ENCODE measurements at places on chromosomes 5 and 9.

DNA sequence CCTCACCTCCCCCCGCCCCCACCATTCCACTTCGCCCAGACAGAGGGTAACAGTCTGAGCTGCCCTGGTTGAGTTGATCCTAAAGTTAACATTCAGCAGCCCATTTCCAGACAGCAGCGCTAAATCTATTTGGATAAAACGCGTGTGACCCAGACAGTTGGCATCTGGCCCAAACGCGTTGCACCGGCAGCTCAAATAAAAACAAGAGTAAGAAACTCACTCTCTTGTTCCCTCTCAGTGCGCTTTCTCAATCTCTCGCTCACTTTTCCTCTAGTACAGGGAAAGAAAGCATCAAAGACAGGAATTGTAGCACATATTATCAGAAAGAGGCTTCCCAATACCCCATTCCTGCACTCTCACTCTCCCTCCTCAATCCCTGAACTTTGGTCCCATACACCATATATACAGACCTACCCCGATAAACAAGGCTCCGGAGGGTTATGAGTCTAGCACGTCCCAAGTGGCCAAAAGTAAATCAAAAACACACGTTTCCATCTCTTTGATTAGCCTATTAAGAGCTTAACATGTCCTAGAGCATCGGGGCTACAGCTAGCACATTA, 1.3 kb downstream of the ADAMTS6 start:
- peak; percentile 26 for DNase-seq

DNA sequence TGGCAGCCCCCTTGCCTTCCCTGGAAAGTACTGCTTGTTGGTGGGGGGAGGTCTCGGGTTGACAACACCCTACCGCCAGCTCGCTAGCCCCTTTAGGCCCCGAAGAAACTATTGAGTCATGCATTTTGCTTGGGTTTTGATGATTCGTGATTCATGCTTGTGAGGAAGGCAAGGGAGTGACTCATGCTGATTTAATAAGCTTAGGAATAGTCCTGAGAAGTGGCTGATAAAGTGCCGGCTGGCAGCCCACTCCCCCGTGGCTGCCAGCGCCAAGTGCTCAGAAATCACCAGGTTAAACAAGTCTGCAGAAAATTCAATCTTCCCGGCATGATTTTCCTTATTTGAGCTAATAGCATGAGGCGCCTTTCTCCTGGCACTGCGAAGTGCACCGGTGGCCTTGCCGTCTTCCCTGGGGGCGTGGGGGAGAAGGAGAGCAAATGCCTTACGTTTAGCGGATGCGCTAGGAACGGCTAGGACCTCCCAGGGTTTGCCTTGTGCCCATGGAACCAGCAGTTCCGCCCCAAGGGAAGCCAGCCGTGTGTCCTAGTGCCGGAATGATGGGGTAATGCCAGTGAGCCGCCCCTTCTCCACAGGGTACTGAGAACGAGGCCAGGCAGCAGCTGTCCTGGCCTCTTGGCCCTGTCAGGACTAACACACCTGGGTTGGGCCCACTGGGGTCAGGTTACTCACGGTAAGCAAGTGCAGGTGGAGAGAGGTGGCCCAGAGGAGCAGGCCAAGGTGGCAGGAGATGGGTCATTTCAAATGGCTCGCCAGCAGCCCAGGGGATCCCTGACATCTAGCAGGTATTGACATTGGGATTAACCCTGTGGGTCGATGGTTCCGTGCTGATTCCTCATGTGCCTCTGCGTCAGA, 151.9 kb downstream of the MACROH2A1 start:
- no peak for DNase-seq

DNA sequence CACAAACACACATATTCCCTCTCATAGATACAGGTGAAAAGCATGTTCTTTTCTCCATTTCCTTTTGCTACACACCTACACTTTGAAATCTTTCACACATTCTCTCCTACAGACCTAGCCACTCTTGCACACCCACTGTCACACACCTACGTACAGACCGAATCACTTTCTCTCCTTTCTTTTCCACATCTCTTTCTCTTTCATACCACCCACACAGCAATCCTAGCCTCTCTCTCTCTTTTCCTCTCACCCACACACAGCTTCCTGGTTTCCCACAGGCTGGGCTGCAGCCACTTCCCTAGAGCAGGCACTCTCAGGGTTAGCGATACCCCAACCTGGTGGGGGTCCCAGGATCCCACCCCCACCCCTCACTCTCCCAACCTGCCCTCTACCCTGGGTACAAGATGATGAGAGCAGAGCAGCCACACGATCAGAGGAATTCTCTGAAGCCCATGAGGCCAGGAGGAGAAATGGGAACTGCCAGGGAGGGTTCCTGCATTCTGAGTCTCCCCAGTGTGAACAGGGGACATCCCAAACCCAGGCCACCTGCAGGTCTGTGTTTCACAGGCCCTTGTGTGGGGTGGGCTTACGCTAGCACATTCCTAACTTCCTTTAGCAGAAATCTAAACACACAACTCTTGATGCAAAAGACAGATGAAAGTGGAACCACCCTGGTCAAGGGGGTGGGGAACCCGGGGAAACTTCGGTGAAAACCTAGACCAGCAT, 17.1 kb upstream of the SYNPO start:
- no peak for DNase-seq

DNA sequence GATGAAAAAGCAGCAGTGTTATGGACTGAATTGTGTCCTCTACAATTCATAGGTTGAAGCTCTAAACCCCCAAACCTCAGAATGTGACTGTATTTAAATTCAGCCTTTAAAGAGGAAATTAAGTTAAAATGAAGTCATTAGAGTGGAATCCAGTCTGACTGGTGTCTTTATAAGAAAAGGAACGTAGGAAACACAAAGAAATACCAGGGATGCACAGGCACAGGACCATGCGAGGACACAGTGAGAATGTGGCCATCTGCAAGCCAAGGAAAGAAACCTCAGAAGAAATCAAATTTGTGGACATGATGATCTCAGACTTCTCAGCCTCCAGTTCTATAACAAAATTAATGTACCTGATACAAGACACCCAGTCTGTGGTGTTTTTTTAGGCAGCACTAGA, 971.2 kb upstream of the CDH9 start:
- DNase-seq: no peak

DNA sequence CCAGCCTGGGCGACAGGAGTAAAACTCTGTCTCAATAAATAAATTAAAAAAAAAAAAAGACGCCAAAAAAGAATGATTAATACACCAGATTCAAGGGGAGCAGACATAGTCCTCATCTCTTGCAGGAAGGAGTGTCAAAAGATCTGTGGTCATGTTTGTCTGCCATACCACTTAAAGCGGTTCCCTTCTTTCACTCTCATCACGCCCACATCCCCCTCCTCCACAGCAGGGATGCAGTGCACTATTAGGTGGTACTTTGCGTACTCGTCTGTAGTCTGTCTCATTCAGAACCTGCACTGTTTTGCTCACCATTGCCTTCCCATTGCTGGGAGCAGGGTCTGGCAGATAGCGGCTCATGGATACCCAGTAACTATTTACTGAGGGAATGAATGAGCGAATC, 11.2 kb downstream of the CDHR2 start:
- no peak for DNase-seq

DNA sequence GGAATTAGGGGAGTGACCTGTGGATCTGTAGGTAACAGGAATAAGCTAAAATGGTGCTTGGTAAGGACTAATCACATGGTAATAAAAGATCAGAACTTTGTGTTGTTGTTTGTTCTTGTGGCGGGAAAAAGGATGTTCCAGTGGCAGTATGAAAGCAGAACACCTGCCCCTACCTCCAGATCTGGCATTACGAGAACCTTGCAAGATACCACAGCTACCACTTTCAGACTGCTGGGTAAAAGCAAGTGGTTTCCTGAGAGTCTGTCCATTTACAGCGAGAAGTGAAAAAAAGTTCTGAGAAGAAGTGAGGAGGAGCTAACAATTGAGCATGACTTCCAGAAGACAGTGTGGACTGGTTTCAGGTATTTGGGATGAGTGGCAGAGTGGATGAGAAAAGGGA, 252.5 kb downstream of the TLE4 start:
- DNase-seq: no peak

- no peak for DNase-seq
Observed at GRCh38 chr5:33309536-33310345, 131.0 kb upstream of the TARS1 start.

DNA sequence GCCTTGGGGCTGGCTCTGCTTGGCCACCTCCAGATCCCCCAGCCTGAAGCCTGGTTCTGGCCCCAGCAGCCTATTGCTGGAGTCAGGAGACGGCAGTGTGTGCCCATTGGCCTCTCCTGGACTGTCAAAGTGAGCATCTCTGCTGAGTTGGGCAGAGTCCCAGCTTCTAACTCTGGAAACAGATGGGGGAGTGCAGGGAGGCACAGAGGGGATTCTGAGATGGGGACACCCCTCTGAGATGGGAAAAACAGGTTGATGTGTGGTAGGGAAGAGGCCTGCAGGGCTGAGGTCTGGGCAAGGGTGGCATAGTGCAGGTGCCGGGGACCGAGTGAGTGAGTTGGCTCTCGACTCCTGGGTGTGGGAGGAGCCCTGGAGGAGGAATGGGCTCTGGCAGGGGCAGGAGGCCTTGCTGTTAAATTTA, 27.5 kb downstream of the PHF2 start:
- no peak for DNase-seq

GRCh38 chr5:7393921-7394799, 1.8 kb upstream of the ADCY2 start:
- DNase-seq: no peak

GRCh38 chr9:136608348-136609159, 54.2 kb upstream of the EGFL7 start:
- DNase-seq: no peak

DNA sequence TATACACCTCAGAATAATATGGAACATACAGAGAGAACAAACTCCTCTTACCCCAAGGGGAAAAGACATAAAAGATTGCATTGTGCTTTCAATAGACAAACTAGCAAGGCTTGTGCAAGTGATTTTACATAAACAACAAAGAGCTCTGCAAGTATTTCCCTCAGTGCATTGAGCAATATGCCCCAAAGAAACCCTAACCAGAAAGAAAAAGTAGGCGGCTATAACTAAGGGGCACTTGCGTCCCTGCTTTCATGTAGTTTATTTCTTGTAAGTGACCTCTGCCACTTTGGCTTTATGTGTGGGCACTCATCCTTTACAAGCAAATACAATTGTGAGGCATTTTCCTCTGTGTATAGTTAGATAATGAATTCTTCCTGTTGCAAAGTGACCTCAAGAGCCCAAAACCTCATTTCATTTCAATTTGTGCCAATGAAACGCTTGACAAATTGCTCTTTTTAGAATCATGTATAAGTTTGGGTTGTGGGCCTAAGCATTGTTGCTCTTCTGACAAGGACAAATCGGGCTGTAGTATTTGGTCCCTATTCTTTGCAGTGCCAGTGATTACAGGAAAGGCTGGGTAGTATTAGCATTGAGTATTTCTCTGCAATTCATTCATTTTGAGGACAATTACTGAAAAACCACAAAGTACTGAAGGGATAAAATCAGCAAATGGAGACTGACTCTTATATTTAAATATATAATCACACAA, 282.2 kb downstream of the DTWD2 start:
- no peak for DNase-seq

GRCh38 chr5:118033686-118034338, 954.5 kb downstream of the DTWD2 start:
- DNase-seq: no peak

- DNase-seq: no peak
Observed at GRCh38 chr5:16953729-16954128, 17.6 kb upstream of the MYO10 start.

- DNase-seq: no peak
Observed at GRCh38 chr5:80198399-80198798, 57.4 kb downstream of the SERINC5 start.

DNA sequence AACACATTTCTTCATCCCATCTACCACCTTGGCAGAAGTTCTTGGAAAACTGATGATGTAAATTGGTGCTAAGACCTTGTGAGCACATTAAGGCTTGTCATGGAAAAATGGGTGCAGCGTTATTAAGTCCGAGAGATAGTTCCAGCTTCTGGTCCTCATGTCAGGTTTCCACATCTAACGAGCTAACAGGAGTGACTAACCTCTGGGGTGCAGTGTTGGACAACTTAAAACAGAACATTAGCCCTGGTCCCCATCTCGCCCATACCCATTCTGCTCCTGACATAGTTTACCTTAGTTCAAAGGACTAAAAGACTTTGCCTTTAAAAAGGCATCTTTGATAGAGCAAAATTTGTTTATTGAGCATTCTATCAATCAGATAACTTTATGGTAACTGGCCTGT, 128.0 kb downstream of the SLC1A3 start:
- DNase-seq: no peak

- DNase-seq: no peak
Observed at GRCh38 chr9:75376680-75377254, 288.5 kb downstream of the OSTF1 start.

GRCh38 chr9:92100237-92100911, 14.8 kb downstream of the SPTLC1 start:
- no peak for DNase-seq

- DNase-seq: no peak
Observed at GRCh38 chr5:131795228-131795627, 1.6 kb downstream of the FNIP1 start.

DNA sequence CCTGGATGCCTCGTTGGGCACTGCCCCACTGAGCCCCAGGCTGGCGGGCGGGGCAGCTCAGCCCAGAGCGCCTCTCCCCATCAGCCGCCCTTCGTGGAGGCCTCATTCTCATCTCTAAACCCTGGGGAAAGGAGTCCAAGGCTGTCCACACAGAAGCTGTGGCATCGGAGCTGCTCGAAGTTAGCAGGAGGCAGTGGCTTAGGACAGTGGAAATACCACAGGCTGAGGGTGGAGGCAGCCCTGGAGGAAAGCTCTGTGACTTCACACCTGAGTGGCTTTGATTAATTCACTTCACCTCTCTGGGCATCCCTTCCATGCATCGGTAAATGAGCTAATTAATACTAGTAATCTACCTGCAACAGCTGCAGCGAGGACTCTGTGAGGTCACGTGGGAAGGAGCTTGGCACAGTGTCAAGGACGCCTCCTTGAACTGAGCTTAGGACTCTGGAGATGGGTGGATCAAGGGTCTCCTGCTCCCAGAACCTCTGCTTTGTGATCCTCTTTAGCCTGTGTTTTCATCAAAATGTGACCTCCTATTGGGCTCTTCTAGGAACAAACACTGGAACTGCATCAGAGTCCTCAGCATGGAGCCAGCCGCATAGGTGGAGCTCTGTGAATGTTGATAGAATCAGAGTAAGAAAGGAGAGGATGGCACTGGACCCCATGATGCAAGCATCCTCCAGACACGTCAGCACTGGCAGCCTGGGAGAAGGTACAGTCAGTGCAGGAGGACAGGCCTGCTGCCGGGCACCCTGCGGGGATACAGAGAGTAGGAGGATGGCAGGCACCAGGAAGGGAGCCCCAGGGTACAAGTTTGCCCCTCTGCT, 842 bp upstream of the ANGPTL2 start:
- DNase-seq: no peak

- DNase-seq: no peak
Observed at GRCh38 chr5:68074048-68074632, 141.4 kb upstream of the PIK3R1 start.

GRCh38 chr5:67355120-67355713, 158.6 kb upstream of the CD180 start:
- DNase-seq: no peak

- no peak for DNase-seq
Observed at GRCh38 chr5:14486996-14487896, 94.3 kb upstream of the OTULINL start.

All from activated gamma-delta T cell treated with Interleukin-2 at 50 U/mL for 16 hours (primary cell).